ENCODE measurements at places on chromosomes 3 and 15.

GRCh38 chr3:38137615-38138348 lies 679 bp upstream of the MYD88 start:
- no peak for DNase-seq

GRCh38 chr3:130948929-130949328 lies 55.0 kb downstream of the ATP2C1 start:
- no peak for DNase-seq

- DNase-seq: no peak
Measured at GRCh38 chr15:81755626-81756025, 290.2 kb downstream of the MEX3B start.

- no peak for DNase-seq
Measured at GRCh38 chr15:59419170-59419569, 18.8 kb upstream of the FAM81A start.

GRCh38 chr3:130354430-130354829 lies 9.0 kb downstream of the COL6A5 start:
- DNase-seq: no peak

DNA sequence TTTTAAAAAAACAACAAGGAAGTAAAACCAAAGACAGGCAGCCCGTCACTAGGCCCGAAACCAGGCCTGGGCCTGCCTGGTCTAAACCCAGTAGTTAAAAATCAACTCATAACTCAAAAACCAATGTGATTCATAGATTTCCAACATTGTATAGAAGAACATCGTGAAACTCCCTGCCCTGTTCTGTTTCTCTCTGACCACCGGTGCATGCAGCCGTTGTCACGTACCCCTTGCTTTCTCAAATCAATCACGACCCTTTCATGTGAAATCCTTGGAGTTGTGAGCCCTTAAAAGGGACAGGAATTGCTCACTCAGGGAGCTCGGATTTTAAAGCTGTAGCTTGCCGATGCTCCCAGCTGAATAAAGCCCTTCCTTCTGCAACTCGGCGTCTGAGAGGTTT lies 89.5 kb downstream of the DCLK3 start:
- DNase-seq: no peak

- no peak for DNase-seq
Measured at GRCh38 chr3:57019057-57019456, 41.4 kb upstream of the SPATA12 start.

DNA sequence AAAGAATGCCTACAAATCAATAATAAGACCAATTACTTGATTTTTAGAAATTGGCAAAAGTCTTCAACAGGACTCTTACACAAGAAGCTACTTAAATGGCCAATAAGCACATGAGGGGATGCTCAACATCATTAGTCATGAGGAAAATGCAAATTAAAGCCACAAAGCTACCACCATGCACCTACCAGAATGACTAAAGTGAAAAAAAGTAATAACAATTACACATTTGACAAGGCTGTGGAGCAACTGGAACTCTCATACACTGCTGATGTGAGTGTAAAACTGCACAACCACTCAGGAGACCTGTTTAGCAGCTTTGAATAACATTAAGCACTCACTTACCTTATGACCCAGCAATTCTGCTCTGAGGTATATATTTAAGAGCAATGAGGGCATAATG lies 68.4 kb downstream of the PPCDC start:
- DNase-seq: peak; percentile 82

DNA sequence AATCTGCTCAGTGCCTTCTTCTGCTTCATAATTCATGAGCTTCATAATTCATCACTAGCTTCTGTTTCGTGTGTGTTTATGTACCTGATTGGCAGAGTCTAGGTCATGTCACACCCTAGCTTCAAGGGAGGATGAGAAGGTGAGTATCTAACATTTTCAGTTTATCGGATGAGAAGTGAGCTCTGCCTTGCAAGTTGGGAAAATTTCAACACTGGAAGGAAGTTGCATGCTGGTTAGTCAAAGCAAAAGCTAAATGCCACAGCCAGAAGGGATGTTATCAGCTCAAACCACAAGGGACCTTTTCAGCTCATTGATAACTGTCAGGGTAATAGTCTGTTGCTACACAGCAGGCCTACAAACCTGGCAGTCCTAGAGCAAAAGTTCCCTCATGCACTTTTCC lies 7.3 kb upstream of the TNFSF10 start:
- DNase-seq: no peak

Data from GM12878 (cell line).